ENCODE measurements at places on chromosomes 1 and 21.

DNA sequence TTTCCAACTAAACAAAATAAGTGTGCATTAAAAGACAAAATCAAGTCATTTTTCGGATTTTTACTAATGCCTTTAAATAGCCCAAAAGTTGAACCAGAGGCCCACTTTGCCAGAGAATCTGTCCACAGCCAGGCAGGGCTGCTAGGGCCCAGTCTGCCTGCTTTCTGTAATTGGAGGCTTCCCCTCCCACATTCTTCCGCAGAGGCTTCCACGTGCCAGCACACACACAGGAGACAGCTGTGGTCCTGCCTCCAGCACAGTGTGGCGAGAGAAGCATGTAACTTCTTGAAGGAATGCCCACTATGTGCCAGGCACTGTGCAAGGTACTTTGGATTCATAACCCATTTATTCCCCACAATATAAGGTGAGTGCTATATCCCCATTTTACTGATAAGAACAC is 11.3 kb upstream of the PDZK1IP1 start:
- no peak for DNase-seq

- DNase-seq: no peak
Observed at GRCh38 chr1:176791906-176792305, 328.9 kb downstream of the PAPPA2 start.

- DNase-seq: no peak
Observed at GRCh38 chr1:116654351-116654750, 13.2 kb downstream of the IGSF3 start.

GRCh38 chr1:31221072-31221471 is 18.6 kb downstream of the NKAIN1 start:
- no peak for DNase-seq

GRCh38 chr1:67647036-67647798 is 37.8 kb upstream of the GADD45A start:
- no peak for DNase-seq

DNA sequence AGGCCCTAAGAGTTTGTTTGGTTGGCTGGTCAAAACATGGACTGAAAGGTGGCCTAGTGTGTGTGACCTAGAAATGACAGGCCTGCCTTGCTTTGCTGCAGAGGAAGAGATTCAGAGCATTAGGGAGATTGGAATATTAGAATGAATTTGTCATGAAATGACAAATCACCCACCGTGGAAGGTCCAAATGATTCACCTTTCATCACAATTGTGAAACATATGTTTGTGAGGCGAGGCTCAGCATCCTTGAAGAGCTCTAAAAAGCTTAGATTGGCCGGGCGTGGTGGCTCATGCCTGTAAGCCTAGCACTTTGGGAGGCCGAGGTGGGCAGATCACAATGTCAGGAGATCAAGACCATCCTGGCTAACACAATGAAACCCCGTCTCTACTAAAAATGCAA is 5.5 kb downstream of the LCE1B start:
- DNase-seq: no peak

DNA sequence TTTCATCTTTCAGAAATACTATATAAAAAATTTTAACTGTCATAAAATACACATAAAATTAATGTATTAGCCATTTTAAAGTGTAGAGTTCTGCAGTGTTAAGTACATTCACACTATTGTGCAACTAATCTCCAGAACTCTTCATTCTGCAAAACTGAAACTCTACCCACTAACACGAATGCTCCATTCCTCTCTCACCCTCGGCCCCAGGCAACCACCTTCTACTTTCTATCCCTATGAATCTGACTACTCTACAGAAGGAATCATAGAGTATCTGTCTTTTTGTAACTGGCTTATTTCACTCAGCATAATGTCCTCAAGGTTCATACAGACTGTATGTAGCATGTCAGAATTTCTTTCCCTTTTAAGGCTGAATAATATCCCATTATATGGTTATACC is 43.4 kb downstream of the LTN1 start:
- no peak for DNase-seq

GRCh38 chr1:94595658-94596057 is 54.1 kb upstream of the F3 start:
- no peak for DNase-seq

GRCh38 chr1:244155661-244156060 is 104.6 kb downstream of the ZBTB18 start:
- DNase-seq: no peak

DNA sequence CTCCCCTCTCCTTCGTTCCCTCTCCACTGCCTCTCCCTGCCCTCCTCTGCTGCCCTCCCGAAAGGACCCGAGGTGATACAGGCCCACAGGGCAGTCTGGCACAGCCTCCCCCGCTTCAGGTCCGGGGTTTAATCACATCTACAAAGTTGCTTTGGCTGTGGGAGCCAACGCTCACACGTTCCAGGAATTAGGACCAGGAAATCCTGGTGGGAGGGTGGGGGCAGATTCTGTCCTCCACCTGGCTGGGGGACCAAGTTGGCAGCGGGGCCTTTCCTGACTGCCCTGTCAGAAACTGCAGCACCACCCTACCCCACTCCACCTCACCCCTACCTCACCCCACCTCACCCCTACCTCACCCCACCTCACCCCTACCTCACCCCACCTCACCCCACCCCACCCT is 95.1 kb downstream of the WDR4 start:
- DNase-seq: no peak

DNA sequence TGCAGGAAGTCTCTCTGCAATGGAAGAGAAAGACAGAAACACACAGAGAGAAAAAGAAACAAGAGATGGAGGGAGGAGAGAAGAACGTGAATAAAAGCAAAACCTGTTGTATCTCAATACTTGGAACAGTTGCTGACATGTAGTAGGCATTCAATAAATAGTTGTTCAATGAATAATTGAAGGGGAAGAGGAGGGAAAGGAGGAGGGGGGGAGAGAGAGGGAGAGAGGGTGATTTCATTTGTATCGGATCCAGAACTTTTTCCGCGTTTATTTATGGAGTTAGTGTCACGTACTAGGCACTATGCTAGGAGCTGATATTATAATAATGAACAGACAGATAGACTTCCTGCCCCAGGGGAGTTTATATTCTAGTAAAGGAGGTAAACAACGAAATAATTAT is 144.1 kb downstream of the OMA1 start:
- peak; percentile 43 for DNase-seq

GRCh38 chr1:204431310-204432184 is 19.9 kb upstream of the PPP1R15B start:
- no peak for DNase-seq

DNA sequence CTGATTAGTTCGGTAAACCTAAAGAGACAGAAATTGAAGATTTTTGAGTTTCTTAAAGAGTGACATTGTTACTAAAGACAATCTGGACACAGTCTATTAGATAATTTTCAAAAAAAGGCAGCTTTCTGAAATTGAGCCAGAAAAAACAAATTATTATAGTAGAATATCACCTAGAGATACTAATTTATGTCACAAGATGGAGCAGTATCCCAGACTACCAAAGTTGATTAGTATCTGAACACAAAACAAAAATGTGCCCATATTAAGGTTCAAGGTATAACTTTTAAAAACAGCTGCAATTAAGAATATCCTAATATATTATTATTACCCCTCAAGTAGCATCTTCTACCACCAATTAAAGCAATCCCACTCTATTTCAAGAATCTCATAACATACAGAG is 40.5 kb upstream of the SYT2 start:
- DNase-seq: no peak

DNA sequence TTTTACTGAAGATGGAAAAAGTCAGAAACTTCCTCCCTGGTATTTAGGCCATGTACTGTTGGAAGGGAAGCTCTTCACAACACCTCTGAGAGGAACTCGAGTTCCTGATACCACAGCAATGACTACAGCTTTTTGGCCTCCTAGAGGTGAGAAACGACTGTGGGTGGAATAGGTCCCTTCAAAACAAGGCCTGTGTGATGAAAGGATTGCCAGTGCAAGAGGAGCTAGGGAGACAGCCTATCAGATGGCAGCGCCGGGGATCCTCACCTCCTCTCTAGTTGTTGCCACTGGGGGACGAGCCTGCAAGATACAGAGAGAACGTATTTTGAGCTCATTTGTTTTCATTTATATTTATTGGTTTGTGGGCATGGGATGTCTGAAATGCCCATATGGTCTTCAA is 187.8 kb upstream of the KCND3 start:
- no peak for DNase-seq

DNA sequence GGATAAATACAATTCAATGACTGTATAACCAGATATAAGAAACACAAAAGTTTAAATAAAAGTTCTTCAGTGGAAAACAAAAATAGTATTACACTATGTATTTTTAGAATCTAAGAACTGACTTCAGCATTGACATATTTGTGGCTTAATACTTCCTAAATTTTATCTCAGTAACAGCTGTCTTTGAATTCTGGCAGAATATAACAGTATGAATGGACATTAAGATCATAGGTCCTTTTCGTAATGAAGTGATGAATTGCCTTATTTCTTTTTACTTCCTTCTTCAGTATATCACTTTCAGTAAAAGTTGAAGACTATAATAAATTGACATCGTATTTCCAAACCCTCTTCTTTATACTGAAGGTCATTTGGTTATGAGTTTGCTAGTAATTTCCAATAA is 1030.0 kb downstream of the MRPL39 start:
- DNase-seq: no peak

DNA sequence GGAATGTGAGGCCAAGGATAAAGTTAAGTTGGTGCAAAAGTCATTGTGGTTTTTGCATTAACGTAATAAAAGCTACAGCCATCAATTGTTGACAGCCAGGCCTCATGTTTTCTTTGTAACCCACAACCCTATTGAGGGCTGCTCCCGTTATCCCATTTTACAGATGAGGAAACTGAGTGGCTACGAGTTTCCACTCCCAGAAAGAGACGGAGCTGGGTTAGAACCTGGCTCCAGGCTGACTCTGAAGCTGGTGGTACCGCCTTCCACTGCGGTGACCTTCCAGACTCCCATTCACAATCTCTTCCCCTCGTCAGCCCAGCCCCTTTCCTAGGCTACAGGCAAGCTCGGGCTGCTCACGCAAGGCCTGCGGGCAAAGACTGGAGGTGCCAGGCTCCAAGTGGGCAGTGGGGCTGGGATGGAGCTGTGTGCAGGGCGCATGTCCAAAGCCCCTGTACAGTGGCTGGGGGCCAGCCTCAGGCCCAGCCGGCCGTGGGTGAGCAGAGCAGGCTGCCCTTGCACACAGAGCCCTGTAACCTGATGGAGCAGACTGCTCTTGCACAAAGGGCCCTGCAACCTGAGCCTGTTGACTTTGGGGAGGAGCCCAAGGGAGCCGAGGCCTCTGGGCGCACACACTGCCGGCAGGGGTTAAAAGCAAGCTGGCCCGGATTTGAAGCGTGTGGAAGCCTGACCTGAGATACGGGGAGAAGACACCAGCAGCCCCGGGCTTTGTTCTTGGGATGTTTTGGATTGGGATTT is 97.4 kb upstream of the TMPRSS2 start:
- DNase-seq: no peak

- DNase-seq: peak; percentile 1
Observed at GRCh38 chr1:193589597-193590040, 403.2 kb upstream of the B3GALT2 start.

DNA sequence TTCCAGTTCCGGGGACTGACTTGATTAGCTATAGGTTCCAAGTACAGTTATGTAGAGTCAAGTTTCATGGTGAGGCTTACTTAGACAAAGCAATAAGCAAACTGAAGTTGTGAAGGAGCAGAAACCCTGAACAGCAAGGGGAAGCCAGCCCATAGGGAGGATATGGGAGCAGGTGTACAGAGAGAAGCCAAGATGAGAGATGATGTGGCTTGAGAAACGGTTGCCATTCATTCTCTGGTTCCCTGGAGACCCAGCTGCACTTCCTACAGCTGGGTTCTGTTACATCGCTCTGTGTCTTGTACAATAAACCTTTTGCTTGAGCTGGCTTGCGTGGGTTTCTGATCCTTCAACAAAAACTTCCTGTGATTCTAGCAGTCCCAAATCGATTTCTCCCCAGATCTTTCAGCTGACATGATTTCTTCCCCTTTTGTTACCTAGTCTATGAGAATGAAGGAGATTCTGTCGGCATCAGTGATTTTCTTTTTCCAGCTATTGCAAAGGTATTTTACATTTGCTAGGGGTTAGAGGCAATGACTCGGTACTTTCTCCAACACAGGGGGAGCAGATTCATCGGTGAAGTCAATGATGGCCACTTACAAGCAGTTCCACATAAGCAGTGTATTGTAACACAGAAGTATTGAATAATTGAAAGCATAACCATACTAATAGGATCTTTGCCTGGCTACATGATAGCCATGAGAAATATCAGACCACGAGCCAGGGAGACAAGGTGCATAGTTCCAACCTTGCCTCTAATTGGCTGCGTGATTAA is 67.3 kb downstream of the URB2 start:
- DNase-seq: no peak

GRCh38 chr1:164579381-164579780 is 20.4 kb downstream of the PBX1 start:
- DNase-seq: no peak

GRCh38 chr1:77179632-77180031 is 39.6 kb downstream of the PIGK start:
- DNase-seq: no peak

DNA sequence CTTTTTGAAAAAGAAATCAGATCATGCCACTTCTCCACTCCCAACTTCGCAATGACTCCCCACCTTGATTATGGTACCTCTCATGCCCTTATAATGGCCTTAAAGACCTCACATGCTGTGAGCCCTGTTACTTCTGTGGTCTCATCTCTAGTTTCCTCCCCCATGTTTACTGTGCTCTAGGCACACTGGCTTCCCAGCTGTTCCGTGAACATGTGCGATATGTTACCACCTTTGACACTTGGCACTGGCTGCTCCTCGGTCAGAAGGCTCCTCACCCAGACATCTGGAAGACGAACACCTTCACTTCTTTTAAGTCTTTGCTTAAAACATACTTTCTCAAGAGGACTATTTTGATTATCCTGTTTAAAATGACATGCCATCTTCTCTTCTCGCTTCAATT is 14.3 kb upstream of the NTMT2 start:
- no peak for DNase-seq

GRCh38 chr1:118575060-118575459 is 390.0 kb upstream of the SPAG17 start:
- DNase-seq: no peak

DNA sequence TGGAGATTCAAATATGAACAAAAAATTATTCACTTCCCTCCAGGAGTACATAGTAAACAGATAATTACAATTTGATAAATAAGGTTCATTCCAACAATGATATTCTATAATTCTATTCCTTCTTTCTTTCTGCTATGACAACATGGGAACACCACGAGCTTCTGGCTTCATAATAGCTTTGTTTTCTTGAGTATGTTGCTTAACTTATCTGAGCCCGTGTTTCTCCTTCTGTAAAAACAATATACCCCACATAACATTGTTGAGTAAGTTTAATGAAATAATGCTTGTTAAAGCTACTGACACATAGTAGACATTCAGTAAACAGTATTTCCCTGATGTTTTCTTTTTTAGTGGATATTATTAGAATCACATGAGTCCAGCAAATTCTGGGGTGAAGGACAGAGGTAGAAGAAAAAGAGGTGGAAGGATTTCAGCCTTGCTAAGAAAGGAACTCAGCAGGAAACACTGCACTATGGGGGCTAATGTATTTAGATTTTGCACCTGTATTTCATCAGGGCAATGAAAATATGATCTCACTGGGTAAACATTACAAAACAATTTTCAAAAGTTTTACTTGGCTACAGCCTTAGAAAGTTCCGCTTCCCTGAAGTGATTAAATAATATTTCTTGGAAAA is 430.8 kb upstream of the C1orf87 start:
- no peak for DNase-seq

- no peak for DNase-seq
Observed at GRCh38 chr1:240254778-240255291, 163.2 kb downstream of the FMN2 start.

- DNase-seq: no peak
Observed at GRCh38 chr1:177023249-177023648, 141.3 kb downstream of the ASTN1 start.

- peak; percentile 81 for DNase-seq
Observed at GRCh38 chr1:3306583-3307291, 147.7 kb upstream of the ARHGEF16 start.
